Hypothalamus (tissue), 51 donors: ENCODE measurements at places on chromosomes 16 and 17.

DNA sequence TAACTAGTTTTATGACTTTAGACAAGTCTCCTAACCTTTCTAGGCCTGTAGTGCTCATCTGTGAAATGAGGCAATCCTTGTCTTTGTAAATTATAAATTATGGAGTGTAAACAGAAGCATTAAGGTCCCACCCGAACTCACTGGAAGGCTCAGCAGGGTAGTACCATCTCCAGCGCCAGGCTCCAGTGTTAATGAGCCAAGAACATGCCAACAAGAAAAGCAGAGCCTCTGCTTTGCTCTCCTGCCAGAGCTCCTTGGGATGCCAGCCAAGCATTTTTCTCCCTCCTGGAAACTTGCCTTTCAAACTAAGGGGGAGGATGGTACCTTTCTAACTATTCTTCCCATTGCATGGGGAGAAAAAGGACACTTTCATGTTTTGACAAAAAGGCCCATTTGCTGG, 14.9 kb downstream of the LIMD2 start:
- DNase-seq, result no peak

- no peak for DNase-seq
Observed at GRCh38 chr16:74431516-74431915, 10.2 kb upstream of the CLEC18B start.

GRCh38 chr17:77150196-77150595, 9.4 kb downstream of the SEC14L1 start:
- no peak for DNase-seq

DNA sequence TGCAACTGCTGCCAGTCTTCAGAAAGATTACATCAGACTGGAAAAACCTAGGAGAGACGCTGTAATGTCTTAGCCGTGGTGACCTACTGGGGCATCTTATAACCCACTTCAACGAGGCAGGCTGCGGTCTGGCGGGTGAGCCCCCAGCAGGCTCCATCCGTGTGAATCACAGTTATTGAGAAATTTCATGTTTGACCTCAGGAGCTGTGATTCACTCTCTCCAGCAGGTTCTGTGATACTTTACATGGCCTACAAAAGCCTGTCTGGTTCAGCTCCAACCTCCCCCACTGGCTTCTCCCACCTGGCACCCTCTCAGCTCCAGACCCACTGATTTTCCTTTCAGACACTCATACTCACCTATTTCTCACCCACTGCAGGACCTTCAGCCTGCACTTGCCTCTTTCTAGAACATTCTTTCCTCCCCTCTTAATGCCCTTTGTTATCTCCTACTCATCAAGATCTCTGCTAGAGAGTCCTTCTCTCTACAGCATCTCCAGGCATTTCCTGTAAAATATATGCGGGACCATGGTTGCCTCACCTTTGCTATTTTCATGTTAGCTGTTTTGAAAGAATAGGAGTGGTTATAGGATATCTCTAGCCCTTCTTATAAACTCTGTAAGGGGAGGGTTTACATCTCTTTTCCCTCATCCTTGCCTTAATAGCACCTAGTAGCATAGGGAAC, 227.9 kb downstream of the MAF start:
- no peak for DNase-seq

GRCh38 chr17:11610999-11611566, 12.8 kb downstream of the DNAH9 start:
- no peak for DNase-seq

DNA sequence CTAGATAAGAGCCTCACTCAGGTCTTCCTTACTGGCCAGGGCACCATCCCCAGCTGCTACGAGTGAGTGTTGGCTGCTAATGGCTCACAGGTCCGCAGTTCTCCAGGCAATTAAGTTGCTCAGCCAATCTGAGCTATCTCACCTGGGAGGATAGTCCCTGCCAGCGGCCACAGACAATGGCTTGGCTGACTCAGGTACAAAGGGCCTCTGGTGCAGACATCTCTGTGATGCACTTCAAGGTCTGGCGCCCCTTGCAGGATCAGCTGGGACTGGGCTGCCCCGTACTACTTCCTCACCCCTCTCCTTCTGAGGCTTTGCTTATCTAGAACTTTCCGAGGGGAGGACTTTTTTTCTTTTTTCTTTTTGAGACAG, 49.2 kb upstream of the EMP2 start:
- DNase-seq, result no peak

GRCh38 chr16:79261481-79261940, 339.0 kb downstream of the MAF start:
- no peak for DNase-seq

DNA sequence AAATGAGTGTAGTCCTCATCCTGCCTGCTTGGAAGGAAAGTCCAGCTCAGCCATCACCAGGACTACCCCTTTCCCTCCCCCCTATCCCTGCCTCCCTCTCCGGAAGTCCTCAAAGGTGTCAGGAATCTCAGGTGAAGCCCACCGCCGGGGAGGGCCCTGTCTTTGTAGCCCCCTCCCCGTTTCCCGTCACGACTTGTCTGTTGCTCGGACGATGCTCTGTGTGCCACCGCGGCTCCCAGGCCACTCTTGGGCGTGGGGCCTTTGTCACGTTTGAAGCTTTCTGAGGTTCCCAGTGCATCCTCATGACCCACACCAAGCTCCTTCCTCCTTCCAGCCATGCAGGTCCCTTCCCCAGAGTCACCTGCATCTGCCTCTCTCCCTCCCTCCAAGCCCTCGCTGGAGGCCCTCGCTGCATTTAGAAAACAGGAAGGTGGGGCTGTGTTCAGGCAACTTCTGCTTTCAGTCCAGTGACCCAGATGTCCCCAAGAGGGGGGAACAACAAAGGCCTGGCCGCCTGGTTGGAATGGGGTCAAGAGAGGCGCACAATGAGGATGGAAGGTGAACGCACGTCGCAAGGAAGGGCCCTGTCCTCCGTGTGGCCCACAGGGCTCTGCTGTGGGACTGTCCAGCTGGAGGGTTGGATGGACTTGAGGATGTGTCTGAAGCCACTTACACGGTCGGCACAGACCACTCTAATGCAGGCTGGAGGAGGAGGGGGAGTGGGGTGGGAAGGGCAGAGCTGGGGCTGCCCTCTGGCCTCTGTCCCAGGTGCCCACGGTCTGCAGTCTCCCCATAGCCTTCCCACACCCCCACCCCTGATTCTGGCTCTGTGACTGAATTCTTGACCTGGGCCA, 59.9 kb downstream of the OR1D5 start:
- no peak for DNase-seq

GRCh38 chr17:82933911-82934310, 94.1 kb upstream of the ZNF750 start:
- DNase-seq, result no peak

GRCh38 chr17:68457539-68458259, 403 bp upstream of the WIPI1 start:
- peak; percentile 97 for DNase-seq

DNA sequence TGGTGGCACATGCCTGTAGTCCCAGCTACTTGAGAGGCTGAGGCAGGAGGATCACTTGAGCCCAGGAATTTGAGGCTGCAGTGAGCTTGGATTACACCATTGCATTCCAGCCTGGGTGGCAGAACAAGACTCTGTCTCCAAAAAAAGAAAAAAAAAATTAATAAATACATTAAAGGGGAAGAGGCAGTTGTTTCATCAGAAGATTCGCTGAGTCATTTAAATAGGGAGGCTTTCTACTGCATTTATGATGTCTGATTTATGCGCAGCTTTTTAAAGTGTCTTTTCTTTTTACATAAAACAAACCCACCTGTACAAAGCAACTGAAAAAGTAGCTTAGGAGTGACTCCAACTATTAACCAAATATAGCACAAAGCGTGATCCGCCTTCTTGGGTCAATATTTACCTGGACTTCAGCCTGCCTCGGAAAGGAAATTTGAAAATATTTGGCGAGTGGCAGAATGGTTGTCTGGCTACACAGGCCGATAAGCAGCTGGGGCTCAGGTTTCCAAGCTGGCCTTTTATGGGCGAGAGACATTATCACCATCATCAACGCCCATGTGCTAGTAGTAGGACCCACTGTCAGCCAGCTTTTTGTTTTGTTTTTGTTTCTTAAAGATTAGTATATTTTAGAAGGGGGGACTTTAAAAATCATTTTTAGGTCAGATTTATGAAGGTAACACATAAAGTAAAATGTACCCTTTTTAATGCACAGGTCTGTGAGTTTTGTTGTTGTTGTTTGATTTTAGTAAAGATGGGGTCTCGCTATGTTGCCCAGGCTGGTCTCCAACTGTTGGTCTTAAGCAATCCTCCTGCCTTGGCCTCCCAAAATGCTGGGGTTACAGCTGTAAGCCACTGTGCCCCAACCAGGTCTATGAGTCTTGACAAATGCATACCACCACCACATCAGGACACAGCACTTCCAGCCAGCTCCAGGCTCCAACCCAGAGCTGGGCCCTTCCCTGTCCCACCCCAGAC, 42.5 kb upstream of the RASD1 start:
- DNase-seq, result no peak

DNA sequence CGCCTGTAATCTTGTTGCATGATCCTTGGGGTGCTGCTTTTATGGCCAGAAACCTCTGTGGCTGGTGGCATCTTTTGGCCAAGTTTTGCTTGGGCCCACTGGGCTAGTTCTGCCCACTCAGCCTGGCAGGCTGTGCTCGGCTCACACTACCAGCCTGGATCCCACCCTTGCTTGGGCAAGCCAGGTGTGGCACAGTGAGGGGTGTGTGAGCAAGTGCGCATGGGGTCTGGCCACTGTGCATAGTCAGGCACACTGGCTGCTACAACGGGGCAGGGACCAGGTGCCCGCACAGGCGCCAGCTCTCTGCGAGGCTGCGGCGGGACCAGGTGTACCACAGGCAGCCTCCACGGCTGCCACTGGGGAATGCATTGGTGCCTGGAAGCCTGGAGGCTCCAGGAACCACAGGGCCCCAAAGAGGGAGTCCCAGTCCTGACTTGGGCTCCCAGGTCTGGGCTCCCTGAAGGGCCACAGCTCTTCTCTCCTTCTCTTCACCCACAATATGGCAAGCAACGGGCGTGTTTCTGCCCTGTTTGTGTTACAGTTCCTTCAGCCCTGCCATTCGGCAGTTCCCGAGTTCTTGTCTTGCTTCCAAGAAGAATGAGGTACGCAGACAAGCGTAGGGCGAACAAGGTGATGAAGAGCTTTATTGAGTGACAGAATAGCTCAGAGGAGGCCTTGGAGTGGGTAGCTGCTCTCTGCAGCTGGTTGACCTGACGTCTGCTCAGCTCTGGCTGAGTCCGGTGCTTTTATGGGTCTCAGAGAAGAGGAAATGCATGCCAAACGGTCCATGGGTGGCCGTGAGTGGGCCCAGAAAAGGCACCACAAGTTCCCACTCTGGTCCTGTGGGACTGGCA, 26.7 kb upstream of the PRM1 start:
- no peak for DNase-seq

GRCh38 chr16:11470676-11471415, 115.9 kb downstream of the LITAF start:
- no peak for DNase-seq

DNA sequence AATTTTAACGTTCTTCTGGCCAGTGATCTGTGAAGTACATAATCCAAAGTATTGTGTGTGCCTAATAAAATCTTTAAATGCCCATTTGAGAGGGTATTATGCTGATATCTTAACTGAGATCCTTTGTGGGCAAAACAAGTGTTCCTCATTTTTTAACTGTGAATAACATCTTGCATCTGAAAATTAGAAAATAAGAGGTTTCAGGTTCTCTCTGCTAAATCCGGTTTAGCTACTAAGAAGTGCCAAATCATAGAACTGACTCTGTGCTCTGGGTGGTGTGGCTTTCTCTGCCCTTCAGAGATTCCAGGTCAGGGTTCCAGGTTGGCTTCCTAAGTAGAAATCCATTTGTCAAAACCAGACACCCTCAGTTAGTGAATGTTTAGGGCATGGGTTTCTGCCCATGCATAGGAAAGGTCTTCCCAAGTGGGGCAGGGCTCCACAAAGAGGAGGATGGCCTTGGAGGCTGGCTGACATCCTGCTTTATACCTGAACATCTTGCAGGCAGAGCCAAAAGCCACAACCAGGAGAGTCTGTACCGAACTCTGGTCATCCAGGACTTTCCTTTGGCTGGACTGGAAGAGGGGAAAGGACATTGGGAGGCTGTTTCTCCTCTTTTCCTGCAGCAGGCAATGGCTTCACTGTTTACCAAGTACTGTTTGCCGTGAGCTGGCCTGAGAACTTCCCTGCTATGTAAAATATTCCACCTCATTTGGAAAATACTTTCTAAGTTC, 8.5 kb downstream of the ALDH3A2 start:
- DNase-seq, result no peak

DNA sequence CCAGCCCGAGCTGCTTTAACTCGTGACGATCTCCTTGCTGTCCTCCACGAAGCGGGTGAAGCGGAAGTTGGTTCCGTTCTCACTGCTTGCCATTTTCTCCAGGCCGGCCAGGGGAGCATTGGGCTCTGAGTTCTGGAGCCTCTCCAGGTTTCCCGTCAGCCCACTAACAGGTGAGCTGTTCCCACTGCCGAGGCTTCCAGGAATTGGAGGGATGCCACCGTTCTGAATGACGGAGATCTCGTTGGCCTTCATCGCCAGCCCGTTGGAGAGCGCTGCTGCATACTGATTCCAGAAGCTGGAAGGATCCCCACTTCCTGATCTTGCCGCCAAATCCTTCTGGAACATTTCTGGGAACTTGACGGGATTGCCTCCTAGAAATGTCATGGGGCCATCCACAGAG, 14.0 kb downstream of the SALL1 start:
- peak; percentile 70 for DNase-seq

GRCh38 chr17:28972437-28972836, 21.1 kb upstream of the PHF12 start:
- no peak for DNase-seq

GRCh38 chr17:48995304-48995973, 1.7 kb upstream of the IGF2BP1 start:
- DNase-seq, result no peak

DNA sequence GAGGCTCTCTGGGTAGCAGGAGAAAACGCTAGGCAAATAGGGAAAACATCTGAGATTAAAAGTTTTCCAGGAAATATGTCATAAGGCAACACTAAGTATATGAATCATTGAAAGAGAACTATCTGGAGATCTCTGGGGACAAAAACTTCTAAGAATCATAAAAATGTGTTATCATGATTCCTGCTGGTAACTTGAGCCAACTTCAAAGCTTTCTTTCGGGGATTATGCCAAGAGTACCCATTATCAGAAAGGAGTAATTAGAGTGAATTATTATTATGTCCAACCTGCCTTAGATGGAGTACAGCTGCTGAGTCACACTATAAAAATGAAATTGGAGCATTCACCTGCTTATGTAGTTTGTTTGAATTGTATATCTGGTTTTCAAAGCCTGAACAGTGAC, 488.5 kb upstream of the SOX9 start:
- no peak for DNase-seq

- no peak for DNase-seq
Observed at GRCh38 chr17:82316651-82317393, 586 bp downstream of the CD7 start.

DNA sequence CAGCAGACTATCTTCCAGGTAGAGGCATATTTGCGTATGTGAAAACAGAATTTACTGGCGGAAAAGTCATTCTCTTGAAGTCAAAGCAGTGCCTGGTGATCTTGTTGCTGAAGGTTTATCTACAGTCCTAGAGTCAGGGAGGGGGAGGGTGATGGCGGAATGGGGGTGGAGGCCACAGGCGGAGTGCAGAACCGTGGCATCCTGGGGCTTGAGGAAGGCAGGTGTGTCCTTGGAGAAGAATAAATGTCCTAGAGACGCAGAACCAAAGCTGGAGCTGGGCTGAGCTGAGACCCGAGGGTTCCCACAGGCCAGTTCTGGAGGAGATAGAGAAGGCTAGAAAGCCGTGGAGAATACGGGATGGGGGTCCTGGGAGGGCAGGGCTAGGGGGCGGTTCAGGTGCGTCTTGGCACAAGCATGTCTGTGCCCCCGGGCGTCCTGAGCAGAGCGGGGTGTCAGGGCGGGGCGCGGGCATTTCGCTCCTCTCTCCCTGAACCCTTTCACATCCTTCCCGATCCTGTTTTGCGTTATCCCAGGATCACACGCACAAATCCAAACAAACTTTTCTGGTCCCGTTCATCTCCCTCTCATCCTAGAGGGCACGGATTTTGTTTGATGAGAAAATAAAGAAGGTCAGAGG, 76.9 kb upstream of the CREBBP start:
- DNase-seq, result no peak
